ENCODE measurements at places on chromosomes 16 and 17.

DNA sequence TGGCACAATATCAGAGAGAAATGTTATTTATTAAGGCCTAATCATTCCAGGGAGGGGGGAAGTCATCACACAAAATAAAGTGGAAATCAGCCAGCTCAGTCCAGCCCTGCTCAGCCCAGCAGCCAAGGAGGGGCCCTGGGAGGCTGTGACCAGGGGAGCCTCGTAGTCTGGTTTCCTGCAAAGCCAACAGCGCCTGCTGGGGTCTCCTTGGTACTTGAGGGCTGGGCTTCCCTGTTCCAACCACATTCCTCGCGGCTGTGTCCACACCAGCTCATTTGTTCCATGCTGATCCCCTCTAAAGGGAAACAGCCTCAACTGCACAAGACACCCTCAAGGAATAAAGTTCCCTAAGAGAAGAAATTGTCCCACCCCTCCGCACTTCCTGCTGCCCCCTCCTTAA is 154.0 kb downstream of the TMEM132E start:
- no peak for DNase-seq

DNA sequence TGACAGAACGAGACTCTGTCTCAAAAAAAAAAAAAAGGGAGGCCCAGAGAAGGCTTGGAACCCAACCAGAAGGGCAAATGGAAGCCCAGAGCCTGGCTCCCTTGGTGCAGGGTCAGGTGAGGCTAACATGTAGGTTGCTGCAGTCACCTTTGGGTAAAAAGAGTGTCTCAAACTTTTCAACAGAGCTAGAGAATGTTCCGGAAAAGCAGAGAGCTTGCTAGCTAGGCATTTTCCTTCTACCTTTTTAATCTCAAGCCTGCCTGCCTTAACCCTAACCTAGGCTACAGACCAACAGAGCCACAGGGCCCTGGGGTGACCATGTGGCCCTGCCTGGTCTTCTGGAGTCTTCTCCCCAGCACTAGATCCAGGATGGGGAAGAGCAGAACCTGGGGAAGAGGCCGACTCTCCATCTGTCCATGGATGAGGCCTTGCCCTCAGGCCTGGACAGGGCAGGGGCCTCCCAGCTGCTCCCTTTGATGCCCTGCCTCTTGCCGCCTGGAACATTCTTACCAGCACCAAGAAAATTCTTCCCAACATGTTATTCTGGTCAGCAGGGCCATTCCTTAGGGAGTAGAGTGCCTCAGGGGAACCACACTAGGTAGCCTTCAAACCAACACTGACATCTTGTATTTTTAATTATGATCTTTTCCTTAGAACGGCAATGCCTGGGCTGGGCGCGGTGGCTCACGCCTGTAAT is 30.1 kb downstream of the SLC43A2 start:
- no peak for DNase-seq

DNA sequence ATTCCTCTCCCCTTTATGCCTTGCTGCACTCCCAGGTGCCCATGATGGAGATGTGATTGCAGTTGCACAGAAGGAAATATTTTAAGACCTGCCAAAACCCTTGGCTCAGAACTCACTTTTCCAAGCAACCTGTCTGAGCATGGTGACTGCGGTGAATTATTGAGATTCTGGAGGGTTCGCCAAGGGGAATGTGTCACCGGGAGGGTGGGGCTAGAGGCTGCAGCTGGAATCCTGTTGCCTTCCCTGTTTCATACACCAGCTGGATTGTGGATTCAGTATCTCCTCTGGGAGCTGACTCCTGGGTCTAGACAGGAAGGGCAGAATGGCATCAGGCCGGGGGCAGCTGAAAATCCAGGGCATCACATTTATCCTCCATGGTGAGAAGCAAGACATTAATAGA is 527.2 kb downstream of the TMEM114 start:
- no peak for DNase-seq

GRCh38 chr17:15379659-15380058 is 38.3 kb upstream of the TEKT3 start:
- DNase-seq, result no peak

GRCh38 chr16:2838928-2839327 is 8.8 kb downstream of the ZG16B start:
- peak; percentile 71 for DNase-seq

DNA sequence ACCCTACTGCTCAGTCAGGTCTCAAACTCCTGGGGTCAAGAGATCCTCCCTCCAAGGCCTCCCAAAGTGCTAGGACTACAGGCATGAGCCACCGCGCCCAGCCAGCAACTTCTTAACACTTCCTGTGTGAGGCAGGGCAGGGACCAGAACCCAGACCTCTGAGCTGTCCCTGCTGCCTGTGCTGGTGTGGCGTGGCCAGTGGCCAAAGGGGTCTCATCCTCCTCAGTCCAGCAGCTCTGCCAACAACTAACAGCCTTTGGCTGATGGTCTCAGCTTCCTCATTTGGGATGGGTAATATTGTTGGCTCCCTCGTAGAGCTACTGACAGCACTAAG is 1.4 kb upstream of the LLGL1 start:
- no peak for DNase-seq

GRCh38 chr17:17141860-17142552 is 64.1 kb downstream of the PLD6 start:
- no peak for DNase-seq

DNA sequence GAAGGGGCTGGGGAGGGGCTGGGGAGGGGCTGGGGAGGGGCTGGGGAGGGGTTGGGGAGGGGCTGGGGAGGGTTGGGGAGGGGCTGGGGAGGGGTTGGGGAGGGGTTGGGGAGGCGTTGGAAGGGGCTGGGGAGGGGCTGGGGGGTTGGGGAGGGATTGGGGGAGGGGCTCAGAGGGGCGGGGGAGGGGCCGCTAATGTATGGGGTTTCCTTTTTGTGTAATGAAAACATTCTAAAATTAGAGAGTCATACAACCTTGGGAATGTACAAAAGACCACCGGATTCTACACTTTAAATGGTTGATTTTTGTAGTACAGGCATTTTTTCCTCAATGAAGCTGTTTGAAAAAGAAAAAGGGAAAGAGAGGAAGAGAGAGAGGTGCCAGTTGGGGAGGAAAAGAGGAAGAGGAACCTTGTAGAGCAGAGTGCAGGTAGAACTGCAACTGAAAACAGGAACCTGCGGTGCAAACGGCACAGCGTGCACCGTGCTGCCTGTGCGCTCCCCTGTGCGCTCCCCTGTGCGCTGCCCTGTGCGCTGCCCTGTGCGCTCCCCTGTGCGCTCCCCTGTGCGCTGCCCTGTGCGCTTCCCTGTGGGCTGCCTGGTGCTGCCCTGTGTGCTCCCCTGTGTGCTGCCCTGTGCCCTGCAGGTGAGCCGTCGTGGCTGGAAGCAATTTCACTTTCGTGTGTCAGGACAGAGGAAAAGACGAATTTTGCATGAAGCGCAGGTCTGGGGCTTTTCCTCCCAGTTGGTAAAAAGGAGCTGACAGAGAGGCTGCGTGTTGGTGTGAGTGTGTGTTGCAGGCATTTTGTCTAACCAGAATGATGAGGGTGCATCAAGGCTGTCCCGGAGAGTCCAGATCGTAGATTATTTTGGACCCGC is 40.8 kb downstream of the METRNL start:
- DNase-seq, result no peak

- peak; percentile 42 for DNase-seq
Observed at GRCh38 chr16:3089717-3090592, 9.1 kb downstream of the ZSCAN10 start.

GRCh38 chr17:6473128-6473767 is 29.0 kb downstream of the PIMREG start:
- peak; percentile 32 for DNase-seq

DNA sequence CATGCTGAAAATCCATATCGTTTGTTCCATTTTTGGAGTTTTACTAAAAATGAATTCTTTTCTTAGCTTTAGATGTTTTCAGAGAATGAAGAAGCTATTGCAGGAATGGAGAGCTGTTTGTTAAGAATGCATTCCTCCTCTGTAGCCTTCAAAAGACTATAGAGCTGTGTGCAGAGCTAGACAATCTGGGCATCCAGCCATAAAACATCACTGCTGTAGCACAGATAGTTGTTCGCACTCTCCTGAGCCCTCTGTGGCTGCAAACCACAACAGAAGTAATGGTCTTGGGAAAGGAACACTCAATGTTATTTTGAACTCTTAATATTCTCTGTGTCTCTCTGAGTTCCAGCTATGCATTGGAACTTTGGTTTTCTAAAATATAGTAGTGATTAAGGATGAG is 4.9 kb downstream of the TNRC6C start:
- no peak for DNase-seq

- no peak for DNase-seq
Observed at GRCh38 chr17:49117587-49118230, 14.9 kb upstream of the B4GALNT2 start.

DNA sequence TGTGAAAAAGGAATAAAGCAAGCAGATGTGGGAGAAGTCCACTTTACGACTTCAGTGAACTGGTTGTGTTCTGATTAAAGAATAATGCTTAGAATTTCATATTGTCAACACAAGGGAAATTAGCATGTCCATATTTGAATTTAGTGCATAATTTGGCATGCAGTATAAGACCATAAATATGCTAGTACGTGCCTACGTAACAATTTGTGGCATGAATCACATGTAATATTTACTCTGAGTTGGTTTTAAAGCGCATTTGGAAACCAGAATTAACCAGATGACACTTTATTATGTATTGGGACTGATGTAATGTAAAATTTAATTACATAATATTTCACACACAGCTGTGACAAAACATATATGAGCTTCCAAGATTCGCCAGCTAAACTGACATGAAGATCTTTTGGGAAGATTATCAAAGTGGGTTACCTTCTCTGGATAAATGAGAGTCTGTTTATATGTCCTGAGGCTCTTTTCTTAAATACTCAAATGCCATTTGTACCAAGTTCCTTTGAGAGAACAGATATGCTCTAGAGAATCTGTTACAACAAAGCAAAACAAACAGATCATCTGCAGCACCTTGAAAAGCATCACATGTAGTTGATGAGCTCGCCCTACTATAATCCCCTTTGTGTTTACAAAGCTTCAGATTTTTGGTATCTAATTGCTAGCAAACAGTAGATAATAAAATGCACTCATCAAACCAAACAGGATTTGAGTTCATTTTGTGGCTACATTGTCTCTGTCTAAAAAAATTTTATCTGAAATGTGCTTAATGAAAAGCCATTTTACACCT is 1468.6 kb downstream of the CDH11 start:
- DNase-seq, result peak; percentile 63

DNA sequence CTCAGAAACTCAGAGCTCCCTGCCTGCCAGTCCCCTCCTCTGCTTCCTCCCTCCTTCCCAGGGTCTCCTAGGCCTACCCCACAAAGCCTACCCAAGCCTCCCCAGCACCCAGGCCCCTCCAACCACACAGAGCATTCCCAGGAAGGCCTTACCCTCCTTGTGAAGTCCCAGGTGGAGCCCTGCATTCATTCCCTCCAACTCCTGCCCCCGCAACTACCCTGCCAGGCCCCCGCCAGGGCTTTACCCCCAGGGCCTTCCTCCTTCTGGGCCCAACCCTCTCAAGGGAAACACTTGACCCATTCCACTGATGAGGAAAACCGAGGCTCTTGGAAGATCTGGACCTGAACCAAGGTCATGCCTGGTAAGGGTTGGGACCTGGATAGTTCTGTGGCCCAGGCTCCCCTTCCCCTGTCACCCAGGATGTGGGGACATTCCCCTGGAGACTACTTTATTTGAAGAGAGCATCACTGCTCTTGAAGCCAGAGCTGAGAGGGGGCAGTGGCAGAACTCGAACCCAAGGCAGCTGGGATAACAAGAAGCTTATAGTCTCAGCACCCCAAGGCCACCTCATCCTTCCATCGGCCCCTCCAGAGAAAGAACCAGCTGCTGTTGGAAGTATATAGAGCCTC is 12.5 kb downstream of the PLLP start:
- no peak for DNase-seq

DNA sequence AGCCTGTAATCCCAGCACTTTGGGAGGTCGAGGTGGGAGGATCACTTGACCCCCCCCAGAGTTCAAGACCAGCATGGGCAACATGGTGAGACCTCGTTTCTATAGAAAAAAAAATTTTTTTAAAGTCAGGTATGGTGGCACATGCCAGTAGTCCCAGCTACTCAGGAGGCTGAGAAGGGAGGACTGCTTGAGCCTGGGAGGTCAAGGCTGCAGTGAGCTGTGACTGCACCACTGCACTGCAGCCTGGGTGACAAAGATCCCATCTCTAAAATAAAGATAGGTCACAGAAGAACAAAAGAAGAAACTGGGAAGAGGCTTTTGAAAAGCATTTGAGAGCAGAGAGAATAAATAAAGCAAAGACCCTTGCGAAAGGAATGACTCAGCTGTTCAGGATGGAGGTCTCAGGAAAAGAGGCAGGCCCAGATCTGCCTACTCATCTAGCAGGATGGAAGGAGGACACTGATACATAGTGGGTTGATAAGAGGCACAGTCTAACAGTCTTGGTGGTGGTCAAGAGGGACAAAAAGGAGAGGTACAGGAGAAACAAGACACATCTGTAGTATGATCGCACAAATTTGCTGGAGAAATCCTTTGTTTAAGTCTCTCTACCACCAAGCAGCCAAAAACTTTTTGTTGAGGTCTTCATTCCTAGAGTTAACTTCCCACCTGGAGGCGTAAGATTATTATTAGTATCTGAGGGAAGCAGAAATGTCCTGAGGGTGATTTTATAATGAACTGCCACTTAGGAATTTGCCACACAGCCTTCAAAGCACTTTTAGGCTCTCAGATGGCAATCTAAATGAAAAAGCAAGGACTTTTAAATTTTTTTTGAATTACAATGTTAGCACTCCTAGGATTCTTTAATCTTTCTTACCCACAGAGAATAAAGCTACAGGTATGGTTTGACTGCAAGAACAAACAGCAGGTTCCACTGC is 17.6 kb downstream of the ZSWIM7 start:
- no peak for DNase-seq

DNA sequence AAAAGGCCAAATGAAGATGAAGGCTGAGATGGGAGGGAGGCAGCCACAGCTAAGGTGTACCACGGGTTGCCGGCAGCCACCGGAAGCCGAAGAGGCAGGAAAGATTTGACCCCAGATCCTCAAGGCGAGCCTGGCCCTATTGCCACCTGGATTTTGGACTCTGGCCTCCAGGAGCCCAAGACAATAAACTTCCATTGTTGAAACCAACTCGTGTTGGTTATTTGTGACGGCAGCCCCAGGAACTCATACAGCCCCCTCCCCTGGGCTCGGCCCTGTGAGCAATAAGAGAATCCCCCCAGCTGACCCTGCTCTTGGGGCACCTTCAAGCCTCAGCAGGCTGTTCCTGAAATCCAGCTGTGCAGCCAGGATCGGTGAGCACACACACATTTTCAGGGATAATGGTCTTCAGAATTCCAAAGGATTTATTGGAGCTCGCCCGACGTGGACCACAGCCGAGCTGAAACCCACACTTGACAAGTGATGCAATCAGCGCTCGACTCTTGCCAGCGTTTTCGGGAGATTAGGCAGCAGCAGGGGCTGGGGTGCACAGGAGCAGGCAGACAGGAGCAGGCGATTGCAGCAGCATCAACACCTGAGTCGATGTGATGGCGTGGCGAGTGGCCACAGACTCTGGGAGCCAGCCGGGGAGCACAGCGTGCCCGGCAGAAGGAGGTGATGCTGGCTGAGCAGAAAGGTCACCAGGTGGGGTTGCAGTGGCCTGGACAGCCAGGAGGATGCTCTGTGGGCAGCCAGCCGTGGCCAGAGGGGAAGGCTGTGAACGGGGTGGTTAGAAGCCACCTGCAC is 22.4 kb upstream of the CBX4 start:
- DNase-seq, result no peak

- no peak for DNase-seq
Observed at GRCh38 chr17:19508577-19508867, 25.1 kb upstream of the SLC47A1 start.

Measured in NCI-H1930 (cell line).